Chondrocyte (in vitro differentiated cells): ENCODE measurements at places on chromosomes 7 and 10.
A peak's percentile ranks its signal among the peaks of the same experiment; 100 is the strongest.

GRCh38 chr7:82319674-82320118 is 123.9 kb downstream of the CACNA2D1 start:
- no peak overlapping the region for H3K4me3 ChIP-seq
- H3K27me3 ChIP-seq: no peaks in the 10 kb centered on the region
- no peak for DNase-seq

DNA sequence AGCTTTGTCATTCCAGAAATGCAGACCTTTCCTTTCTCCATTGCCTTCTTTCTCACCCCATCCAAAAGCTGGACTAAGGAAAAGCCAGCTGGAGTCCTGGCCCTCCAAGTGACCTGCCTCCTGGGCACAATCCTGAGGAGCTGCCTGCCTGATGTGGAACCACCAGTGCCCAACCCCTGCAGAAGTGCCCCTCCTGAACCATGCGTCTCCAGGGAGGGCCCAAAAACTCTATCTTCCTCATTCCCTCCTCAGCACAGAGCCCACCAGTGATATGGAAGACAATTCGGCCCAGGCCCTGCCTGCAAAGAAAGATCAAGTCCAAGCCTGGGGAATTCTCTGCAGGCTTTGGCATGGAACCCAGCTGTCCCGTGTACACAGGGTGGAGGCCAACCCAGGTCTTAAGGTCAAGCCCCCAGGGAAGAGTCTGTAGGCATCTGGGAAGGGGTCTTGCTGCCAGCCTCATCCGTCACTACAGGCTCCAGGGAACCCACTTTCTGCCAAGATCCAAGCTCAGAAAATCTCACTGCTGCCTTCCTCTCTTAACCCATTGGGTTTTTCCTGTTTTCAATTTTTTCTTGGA is 3.5 kb upstream of the GRID1 start:
- H3K4me3 ChIP-seq: no peak overlapping the region
- peaks cover 7% of the 10 kb centered on the region for H3K4me1 ChIP-seq
- no peaks in the 10 kb centered on the region for H3K36me3 ChIP-seq
- peaks cover 53% of the 10 kb centered on the region for H3K27me3 ChIP-seq
- no peak overlapping the region for H3K27ac ChIP-seq

GRCh38 chr10:55158633-55159032 is 357.6 kb upstream of the PCDH15 start:
- H3K4me3 ChIP-seq: no peak overlapping the region
- no peaks in the 10 kb centered on the region for H3K27me3 ChIP-seq
- DNase-seq: no peak
- H3K4me1 ChIP-seq: peaks cover 5% of the 10 kb centered on the region
- H3K27ac ChIP-seq: no peak overlapping the region

- H3K27me3 ChIP-seq: peaks cover 45% of the 10 kb centered on the region
- H3K27ac ChIP-seq: no peak overlapping the region
- H3K4me3 ChIP-seq: no peak overlapping the region
- peaks cover 10% of the 10 kb centered on the region for H3K4me1 ChIP-seq
- peaks cover 2% of the 10 kb centered on the region for H3K36me3 ChIP-seq
Measured at GRCh38 chr10:107166403-107166802, 1.9 kb upstream of the SORCS1 start.

- H3K36me3 ChIP-seq: no peaks in the 10 kb centered on the region
- no peaks in the 10 kb centered on the region for H3K27me3 ChIP-seq
- no peak for DNase-seq
- no peak overlapping the region for H3K4me3 ChIP-seq
Measured at GRCh38 chr10:100534726-100535125, 1.0 kb upstream of the HIF1AN start.

DNA sequence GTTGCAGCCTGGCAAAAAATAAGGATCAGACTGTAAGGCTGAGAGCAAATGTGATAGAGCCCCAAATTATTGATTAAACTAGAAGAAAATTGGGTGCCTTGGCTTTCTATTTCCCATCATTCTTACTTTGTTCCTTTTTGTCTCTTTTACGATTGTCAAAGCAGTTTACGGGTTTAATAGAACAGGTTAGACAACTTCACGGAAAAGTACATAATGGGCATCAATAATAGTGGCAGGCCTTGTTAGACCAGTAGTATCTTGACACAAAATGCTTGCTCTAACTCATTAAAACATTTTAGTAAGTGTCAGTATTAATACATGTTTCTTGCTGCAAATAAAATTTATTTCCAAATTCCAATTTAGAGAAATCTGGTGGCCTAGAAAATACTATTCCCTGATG is 14.5 kb upstream of the GGCT start:
- DNase-seq: no peak
- H3K27ac ChIP-seq: no peak overlapping the region
- no peaks in the 10 kb centered on the region for H3K27me3 ChIP-seq
- H3K4me1 ChIP-seq: peaks cover 7% of the 10 kb centered on the region

GRCh38 chr10:101879456-101880231 is 36.0 kb upstream of the KCNIP2 start:
- peak overlapping the region; percentile 32 for H3K27ac ChIP-seq
- no peaks in the 10 kb centered on the region for H3K27me3 ChIP-seq
- no peaks in the 10 kb centered on the region for H3K36me3 ChIP-seq
- H3K4me3 ChIP-seq: no peak overlapping the region
- no peak for DNase-seq

DNA sequence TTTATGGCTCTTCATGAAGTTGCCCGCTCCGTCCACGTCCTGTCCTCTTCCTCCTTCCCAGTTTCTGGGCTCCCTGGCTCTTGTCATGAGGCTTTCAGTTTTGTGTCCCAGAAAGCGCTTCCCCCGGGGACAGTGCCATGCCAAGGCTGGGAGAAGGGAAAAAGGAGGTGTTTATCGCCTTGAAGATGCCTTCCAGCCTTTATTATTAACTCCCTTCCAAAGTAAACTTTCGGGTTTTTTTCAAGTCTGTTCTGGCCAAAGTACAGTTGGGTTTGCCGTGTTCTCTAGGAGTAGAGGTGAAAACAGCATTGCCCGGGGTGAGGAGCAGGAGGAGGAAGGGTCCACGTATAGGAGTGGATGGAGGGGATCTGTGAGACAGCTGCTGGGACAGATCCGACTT is 117.2 kb downstream of the CUX1 start:
- peak overlapping the region; percentile 80 for H3K27ac ChIP-seq
- H3K4me3 ChIP-seq: peak overlapping the region; percentile 8
- peaks cover 61% of the 10 kb centered on the region for H3K4me1 ChIP-seq
- no peak for DNase-seq
- H3K36me3 ChIP-seq: peaks cover 6% of the 10 kb centered on the region

- no peak overlapping the region for H3K4me3 ChIP-seq
- H3K36me3 ChIP-seq: peaks cover 4% of the 10 kb centered on the region
- H3K27me3 ChIP-seq: peaks cover 50% of the 10 kb centered on the region
- no peaks in the 10 kb centered on the region for H3K4me1 ChIP-seq
Measured at GRCh38 chr10:69554611-69555010, 18.6 kb downstream of the NEUROG3 start.

DNA sequence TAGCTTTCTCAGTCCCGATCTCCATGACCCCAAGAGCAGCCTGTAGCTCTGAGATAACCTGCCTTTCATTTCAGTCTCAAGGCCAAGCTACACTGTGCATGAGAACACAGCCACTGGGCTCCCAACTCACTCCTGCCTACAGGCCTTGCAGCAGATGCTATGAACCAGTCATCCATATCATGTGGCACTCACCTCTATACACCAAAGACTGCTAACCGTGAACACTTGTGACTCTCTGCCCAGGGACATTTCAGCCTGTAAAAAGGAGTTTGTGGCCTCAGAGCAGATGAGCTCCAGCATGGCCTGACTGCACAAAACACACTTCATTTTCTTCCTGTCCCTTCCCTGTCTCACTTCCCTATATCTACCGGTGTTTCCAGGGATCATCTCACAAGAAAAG is 56.9 kb upstream of the NPY start:
- no peak overlapping the region for H3K4me3 ChIP-seq
- no peak overlapping the region for H3K27ac ChIP-seq
- peaks cover 5% of the 10 kb centered on the region for H3K4me1 ChIP-seq
- no peaks in the 10 kb centered on the region for H3K36me3 ChIP-seq
- no peak for DNase-seq

- no peaks in the 10 kb centered on the region for H3K27me3 ChIP-seq
- H3K36me3 ChIP-seq: peaks cover 53% of the 10 kb centered on the region
- no peak for DNase-seq
Measured at GRCh38 chr10:49457686-49458085, 61.8 kb upstream of the DRGX start.

- no peaks in the 10 kb centered on the region for H3K27me3 ChIP-seq
- no peak overlapping the region for H3K4me3 ChIP-seq
- H3K36me3 ChIP-seq: no peaks in the 10 kb centered on the region
- H3K4me1 ChIP-seq: peaks cover 3% of the 10 kb centered on the region
- H3K27ac ChIP-seq: peak overlapping the region; percentile 15
Measured at GRCh38 chr10:121260377-121260776, 337.9 kb downstream of the FGFR2 start.

- DNase-seq: no peak
- peaks cover 2% of the 10 kb centered on the region for H3K36me3 ChIP-seq
- H3K4me3 ChIP-seq: no peak overlapping the region
- no peaks in the 10 kb centered on the region for H3K4me1 ChIP-seq
Measured at GRCh38 chr10:100129424-100129823, 47.8 kb upstream of the CPN1 start.

DNA sequence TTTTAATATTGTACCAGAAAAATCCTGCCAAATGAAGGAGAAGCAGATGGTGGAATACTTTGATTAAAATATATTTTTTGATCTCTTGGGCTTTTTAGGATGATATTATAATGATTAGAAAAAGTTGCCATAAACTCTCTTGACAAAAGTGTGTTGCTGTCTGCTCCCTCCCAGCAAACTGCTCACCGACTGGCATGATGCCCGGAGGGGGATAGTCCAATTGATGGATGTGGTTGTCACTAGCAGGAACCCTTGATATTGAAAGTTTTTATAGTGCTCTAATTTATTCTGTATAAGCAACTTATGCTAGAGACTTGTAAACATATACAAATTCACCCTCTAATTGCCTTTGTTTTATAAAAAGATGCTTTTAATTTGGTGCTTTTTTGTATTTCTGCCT is 114.0 kb downstream of the DNAH11 start:
- H3K4me1 ChIP-seq: no peaks in the 10 kb centered on the region
- H3K27me3 ChIP-seq: peaks cover 3% of the 10 kb centered on the region
- H3K4me3 ChIP-seq: no peak overlapping the region
- no peak for DNase-seq
- no peak overlapping the region for H3K27ac ChIP-seq
- no peaks in the 10 kb centered on the region for H3K36me3 ChIP-seq

GRCh38 chr10:3574451-3574850 is 210.6 kb downstream of the KLF6 start:
- H3K4me3 ChIP-seq: no peak overlapping the region
- peaks cover 33% of the 10 kb centered on the region for H3K4me1 ChIP-seq

- no peak for DNase-seq
- H3K27ac ChIP-seq: no peak overlapping the region
- peaks cover 7% of the 10 kb centered on the region for H3K27me3 ChIP-seq
- no peaks in the 10 kb centered on the region for H3K4me1 ChIP-seq
Measured at GRCh38 chr10:11379771-11380170, 231.7 kb downstream of the USP6NL start.

- peak overlapping the region; percentile 80 for H3K4me3 ChIP-seq
- H3K27me3 ChIP-seq: no peaks in the 10 kb centered on the region
Measured at GRCh38 chr10:119104654-119105015, 722 bp downstream of the DENND10 start.

GRCh38 chr7:128168667-128169210 is 72.3 kb upstream of the LEP start:
- H3K27ac ChIP-seq: no peak overlapping the region
- H3K4me1 ChIP-seq: peaks cover 13% of the 10 kb centered on the region
- no peak for DNase-seq
- H3K27me3 ChIP-seq: peaks cover 65% of the 10 kb centered on the region

GRCh38 chr10:4561296-4561695 is 264.7 kb upstream of the AKR1E2 start:
- no peaks in the 10 kb centered on the region for H3K4me1 ChIP-seq
- H3K36me3 ChIP-seq: peaks cover 5% of the 10 kb centered on the region
- no peak overlapping the region for H3K27ac ChIP-seq
- no peak overlapping the region for H3K4me3 ChIP-seq
- DNase-seq: no peak

DNA sequence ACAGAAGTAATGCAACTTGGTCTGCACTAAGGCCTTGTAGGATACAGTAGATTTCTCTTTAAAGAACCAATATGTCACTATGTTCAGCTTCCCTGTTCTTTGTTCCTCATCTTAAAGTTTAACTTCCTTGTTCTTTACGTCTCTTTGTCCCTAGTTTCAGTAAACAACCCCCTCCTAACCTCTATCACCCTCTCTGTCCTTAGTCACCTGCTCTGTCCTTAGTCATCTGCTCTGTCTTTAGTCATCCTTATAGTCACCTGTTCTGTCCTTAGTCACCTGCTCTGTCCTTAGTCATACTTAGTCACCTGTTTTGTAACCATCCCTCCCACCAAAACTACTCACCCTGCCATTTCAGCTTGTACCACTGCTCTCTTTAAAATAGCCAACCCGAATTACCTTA is 144.6 kb upstream of the TMEM106B start:
- no peak for DNase-seq
- no peak overlapping the region for H3K27ac ChIP-seq
- H3K36me3 ChIP-seq: no peaks in the 10 kb centered on the region
- no peak overlapping the region for H3K4me3 ChIP-seq

DNA sequence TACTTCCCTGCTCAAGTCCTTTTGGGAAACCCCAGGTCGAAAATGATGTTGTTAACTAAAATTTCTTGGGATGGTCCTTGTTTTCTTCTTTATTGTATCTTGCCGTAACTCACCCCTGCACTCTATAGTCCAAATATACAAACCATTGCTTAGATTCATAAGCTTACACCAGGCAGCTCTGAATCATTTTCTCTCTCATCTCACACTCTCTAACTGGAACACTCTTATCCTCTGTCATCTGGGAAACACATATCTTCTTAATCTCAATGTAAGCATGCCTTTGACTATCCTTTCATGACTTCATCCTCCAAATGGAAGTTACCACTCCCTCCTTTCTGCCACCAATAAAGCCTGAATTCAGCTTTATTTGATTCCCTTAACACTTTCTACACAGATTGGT is 175.8 kb upstream of the ANK3 start:
- peaks cover 7% of the 10 kb centered on the region for H3K36me3 ChIP-seq
- no peak for DNase-seq
- no peak overlapping the region for H3K4me3 ChIP-seq
- no peaks in the 10 kb centered on the region for H3K27me3 ChIP-seq
- H3K27ac ChIP-seq: no peak overlapping the region
- H3K4me1 ChIP-seq: peaks cover 25% of the 10 kb centered on the region

DNA sequence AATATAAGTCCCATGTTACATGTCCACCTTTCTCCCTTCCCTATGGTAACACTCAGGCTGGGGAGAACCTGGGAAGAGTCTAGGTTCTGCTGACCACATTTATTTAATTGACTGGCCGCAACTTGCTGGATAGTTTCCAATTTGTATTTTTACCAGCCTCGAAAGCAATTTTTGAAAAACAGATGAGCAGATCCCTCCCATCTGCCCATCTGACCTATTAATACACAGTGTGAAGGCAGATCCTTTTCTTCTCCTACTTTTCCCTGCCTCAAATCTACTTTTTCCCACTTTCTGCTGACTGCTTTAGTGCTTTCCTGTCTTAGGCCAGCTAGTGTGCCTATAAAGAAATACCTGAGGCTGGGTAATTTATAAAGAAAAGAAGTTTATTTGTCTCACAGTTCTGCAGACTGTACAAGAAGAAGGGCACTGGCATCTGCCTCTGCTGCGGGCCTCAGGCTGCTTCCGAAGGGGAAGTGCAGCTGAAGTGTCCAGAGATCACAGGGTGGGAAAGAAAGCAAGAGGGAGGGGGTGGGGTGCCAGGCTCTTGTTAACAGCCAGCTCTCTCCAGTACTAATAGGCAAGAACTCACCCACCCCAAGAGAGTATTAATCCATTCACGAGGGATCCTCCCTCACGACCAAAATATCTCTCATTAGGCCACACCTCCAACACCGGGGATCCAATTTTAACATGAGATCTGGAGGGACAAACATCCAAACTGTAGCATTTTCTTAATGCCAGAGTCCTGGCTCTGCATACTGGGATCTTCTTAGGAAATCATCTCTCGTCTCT is 336.0 kb upstream of the IGFBP3 start:
- H3K27ac ChIP-seq: peak overlapping the region; percentile 65
- H3K4me1 ChIP-seq: peaks cover 59% of the 10 kb centered on the region
- DNase-seq: no peak
- no peaks in the 10 kb centered on the region for H3K27me3 ChIP-seq
- H3K36me3 ChIP-seq: peaks cover 15% of the 10 kb centered on the region
